ENCODE measurements at places on chromosomes 2 and 18.

GRCh38 chr2:20538308-20539132 is 91.6 kb downstream of the RHOB start:
- DNase-seq: no peak

DNA sequence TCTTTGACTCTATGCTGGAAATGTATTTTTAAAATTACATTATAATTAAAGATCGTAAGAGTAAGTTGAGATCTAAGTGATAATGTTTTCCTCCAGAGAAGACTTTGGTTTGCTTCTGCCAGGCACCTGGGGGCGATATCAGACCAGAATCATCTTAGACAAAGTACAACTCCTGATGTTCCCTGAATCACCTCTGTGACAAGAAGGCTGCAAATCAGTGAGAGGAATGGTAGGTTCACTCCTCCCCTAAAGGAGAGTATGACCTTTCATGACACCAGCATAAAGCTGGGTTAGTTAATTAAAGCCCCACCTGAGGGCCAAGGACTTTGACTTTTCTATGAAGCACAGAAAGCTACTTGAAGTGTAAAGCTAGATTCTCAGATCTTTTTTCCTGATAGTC is 114.4 kb upstream of the DTNA start:
- no peak for DNase-seq

DNA sequence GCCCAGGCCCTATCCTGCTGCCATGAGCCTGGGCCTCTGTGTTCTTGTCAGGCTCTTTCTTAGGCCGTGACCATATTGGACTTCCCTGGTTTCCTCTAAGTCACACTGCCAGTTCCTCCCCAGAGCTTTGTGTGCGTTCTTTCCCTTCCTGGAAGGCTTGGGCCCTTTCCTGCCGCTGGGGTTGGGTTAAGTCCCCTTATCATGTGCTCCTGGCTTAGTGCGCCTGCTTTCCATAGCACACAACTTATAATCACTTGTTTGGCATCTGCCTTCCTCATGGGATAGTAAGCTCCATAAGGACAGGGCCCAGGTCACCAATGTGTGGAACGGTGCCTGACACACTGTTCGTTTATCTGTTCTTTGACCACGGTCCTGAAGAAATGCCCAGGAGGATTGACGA is 31.3 kb downstream of the NIFK start:
- no peak for DNase-seq

DNA sequence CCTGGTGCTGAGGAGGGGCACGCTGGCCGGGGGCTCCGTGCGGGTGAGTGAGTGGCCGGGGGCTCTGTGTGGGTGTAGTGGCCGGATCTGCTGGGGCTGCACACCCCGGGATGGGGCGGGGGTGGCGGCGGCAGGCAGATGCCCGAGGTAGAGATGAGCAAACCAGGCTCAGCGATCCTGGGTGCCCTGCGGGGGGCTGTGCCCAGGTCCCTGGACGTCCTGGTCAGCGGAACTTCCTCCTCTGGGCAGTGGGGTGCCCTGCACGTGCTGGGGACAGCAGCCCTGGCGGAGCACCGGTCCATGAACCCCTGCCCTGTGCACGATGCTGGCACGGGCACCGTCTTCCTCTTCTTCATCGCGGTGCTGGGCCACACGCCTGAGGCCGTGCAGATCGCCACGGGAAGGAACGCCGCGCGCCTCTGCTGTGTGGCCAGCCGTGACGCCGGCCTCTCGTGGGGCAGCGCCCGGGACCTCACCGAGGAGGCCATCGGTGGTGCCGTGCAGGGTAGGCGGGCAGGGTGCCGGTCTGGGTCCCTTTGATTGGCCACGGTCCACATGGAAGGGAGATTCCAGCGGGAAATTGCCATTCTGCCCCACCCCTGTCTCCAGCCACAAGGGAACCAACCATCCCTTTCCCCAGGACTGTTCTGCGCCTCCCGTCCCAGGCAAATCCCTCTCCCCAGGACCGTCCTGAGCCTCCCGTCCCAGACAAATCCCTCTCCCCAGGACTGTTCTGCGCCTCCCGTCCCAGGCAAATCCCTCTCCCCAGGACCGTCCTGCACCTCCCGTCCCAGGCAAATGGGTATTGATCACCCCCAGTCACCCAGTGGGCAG is 5.9 kb downstream of the NEU4 start:
- no peak for DNase-seq

DNA sequence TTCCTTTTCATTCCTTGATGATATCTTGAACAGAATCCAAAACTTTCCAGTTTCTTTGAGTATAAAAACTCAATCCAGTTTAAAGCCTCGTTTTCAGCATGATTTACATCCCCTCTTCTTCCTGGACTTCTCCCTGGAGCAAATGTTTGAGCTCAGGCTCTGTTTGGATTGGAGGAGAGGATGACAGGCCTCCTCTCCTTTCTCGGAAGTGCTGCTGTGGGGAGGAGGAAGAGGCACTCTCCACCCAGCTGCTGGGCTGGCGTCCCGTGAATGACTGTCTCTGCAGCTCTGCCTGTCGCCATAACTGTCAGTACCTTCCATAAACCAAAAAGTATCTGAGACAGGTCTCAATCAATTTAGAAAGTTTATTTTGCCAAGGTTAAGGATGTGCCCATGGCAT is 238.2 kb upstream of the AGAP1 start:
- DNase-seq: no peak

DNA sequence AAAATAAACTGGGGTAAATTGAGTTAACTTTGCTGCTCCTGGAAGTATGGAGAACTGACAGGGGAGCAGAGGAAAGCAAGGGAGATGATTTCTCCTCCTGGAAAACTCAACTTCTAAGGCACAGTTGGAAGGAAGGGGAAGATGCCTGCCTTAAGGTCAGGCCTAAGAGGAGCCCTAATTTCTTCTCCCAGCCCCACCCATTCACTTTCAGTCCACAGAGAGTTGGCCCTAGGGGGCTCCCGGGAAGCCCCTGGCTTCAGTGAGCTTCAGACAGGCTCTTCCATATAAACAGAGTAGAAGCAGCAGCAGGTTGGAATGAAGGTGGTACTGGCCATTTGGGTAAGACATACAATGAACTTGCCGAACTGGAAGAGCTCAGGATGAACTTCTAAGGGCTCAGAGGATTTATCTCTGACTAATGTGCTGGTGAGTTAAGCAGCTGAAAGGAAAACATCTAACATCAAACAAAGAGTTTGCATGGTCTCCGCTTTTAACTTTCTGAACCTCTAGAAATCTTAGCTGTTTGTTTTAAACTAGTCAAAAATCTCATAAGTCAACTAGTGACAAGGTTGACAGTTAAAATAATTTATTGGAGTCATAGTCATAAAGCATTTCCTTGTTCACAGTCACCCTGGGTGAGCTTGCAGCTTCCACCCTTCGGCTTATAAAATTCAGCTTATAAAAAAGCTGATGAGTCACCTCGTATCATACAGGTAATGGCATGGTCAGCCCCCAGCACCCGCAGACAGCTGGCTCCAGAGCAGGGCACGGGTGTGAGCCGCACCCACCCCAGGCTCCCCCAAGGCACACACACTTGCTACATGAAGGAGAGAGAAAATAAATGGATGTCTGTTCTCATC is 9.8 kb downstream of the MALL start:
- no peak for DNase-seq

- peak; percentile 97 for DNase-seq
These were observed at the start of gene PAPOLG for GRCh38 chr2:60756097-60757087. TSS of gene PAPOLG (plus strand) at chr2:60756268. CDS start at chr2:60756479, 211 bp downstream.

- DNase-seq: peak; percentile 67
These were observed 384.0 kb downstream of the NBAS start for GRCh38 chr2:15177103-15177502.

- no peak for DNase-seq
These were observed 460.2 kb downstream of the LRATD1 start for GRCh38 chr2:15092691-15093090.

- DNase-seq: no peak
These were observed 1.4 kb upstream of the PLCL1 start for GRCh38 chr2:197803033-197803444.

- DNase-seq: no peak
These were observed 28.2 kb upstream of the IL1R1 start for GRCh38 chr2:102114290-102114721.

DNA sequence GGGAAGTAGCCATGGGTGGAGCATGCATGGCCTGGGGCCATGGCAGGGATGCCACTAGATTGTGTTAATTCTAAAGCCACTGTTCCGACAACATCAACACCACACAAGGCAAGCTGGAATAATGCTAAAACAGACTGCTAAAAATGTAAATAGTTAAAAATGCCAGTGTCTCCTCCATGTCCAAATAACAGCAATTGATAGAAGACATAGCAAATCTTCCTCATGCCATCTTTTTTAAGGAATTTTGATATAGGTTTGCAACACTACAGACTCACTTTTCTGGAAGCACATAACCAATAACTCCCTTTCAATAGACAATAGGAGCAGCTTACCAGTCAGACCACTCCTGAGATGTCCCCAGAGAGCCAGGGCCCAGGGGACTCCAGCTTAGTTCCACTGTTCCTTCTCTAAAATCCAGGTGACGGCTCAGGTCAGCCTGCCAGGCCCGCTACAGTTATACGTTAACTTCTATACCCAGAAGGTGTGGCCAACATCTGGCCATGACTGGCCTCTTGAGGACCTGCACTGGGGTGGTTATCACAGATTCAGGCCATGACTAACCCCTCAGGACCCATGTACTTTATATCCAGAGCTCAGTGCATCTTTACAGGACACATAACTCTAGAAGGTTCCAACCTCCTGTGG is 20.3 kb downstream of the TUBB6 start:
- DNase-seq: no peak

- DNase-seq: no peak
These were observed 241.3 kb downstream of the PRKCE start for GRCh38 chr2:45892757-45893156.
